Lower leg skin (tissue), 4 donors: ENCODE measurements at places on chromosomes 4 and X. TPM values are rescaled to one million over a fixed set of nuclear protein-coding genes. Genes with fewer than 3 reads are reported as not detected.

TNMD gene
- total RNA-seq, result 1.0 TPM

FBXL5 gene
- total RNA-seq, result 95.0 TPM

TMPRSS11B gene
- total RNA-seq, result not detected

AWAT2 gene
- 0.88 TPM for total RNA-seq

POF1B gene
- 625 TPM for total RNA-seq

S100P gene
- total RNA-seq, result 20.3 TPM

DNA sequence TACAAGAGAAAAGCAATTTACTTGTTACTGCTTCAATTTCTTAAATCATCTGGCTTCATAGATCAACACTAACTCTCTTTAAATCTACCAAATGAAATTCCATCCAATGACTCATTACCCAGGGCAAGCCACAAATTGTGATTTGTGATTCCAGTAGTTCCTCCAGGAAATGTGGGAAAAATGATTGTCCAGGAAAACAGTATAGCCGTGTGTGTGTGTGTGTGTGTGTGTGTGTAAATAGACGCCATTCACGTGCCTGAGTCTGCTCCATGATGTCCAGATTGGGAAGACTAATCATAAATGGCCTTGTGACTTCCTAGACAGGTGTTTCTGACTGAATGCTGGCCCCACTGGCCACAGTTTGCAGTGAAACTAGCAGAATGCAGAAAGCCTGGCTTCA is 121.3 kb downstream of the HS6ST2 start:
- no peak for DNase-seq

DNA sequence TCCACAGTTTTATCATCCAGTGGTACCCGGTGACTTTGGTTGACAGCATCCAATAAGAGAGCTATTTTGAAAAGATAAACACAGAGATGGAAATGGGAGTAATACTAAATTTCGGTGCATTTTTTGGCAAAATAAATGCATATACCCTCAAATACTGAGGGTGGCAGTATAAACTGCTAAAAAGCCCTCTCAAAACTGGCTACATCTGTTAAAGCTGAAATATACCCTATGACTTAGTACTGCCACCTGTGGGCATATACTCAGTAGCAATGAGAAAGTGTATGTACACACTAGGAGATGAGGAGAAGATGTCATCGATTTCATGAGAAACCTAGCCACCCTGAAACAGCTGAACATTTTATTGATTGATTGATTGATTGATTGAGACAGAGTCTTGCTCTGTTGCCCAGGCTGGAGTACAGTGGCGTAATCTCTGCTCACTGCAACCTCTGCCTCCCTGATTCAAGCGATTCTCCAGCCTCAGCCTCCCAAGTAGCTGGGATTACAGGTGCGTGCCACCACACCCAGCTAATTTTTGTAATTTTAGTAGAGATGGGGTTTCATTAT is 12.2 kb upstream of the TMEM128 start:
- no peak for DNase-seq

DNA sequence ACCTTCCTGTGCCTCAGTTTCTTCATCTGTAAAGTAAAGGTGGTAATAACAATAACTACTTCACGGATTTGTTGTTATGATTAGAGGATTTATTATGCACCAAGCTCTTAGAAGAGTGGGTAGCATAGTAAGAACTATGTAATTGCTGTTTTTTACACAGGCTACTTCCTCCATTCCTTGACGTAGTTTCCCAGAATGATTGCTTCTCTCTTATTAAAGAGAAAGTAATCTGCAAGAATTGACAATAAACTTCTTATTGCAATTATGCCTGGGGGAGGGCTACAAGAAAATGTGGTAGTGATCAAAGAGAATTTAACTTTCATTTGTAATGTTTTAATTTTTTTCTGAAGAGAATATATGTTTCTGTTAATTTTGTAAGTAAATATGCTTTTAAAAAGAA is 238.7 kb downstream of the GASK1B start:
- DNase-seq, result no peak

DNA sequence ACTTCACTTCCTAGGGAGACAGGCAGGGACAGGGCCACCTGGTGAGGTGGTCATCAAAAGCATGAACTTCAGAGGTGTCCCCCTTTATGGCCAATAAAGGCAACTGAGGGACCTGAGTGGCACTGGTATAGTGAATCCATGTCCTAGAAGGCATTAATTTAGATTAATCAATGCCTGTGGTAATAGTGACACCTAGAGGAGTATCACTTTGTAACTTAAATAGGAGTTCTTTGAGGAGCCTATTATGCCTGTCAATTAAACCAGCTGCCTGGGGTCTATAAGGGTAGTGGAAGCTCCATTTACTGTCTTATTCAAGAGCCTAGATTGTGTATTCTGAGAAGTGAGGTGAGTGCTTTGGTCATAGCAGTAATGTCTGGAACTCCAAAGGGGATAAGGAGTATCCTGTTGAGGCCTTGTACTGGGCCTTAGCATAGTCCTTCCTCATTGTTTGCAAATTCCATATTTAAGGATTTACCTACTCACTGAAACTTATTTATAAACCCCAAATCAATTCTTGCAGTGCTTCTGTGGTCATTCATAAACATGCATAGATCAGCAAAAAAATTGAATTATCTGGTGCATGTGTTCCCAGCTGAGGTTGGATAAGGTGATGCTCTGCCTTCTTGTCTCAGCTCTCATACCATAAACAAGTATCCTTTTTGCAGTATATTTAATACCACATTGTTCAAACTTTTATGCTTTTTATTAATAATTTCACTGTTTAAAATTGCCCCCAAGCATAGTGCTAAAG is 213.8 kb upstream of the RADX start:
- DNase-seq, result no peak

- no peak for DNase-seq
Measured at GRCh38 chr4:37597034-37597433, 89.1 kb downstream of the RELL1 start.

DNA sequence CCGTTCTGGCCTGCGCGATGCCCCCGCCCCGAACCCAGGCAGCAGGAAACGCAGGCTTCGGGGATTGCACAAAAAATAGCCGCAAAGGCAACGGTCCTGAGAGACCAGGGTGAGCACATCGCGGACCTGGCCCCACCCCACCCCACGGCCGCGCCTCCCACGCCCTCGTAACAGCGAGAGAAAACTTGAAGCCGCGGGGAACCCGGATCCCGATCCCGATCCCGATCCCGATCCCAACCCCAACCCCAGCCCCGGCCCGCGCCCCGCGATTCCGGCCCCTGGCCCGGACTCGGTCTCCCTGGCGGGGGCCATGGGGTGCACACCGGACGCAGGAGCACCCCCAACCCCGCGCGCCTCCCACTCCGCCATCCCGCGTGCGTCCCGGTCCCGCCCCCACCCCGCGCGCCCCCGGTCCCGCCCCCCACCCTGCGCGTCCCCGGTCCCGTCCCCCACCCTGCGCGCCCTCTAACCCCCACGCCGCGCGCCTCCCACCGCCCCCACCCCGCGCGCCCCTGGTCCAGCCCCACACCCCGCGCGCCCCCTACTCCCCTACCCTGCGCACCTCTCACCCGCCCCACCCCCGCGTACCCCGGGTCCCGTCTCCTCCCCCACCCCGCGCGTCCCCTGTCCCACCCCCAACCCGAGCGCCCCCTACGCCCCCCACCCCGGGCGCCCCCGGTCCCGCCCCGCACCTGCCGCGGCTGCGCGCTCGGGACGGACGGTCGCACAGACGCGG is 29.0 kb downstream of the NOP14 start:
- DNase-seq, result peak; percentile 96

GRCh38 chrX:103932133-103932532 is 30.3 kb upstream of the TMSB15B start:
- no peak for DNase-seq

DNA sequence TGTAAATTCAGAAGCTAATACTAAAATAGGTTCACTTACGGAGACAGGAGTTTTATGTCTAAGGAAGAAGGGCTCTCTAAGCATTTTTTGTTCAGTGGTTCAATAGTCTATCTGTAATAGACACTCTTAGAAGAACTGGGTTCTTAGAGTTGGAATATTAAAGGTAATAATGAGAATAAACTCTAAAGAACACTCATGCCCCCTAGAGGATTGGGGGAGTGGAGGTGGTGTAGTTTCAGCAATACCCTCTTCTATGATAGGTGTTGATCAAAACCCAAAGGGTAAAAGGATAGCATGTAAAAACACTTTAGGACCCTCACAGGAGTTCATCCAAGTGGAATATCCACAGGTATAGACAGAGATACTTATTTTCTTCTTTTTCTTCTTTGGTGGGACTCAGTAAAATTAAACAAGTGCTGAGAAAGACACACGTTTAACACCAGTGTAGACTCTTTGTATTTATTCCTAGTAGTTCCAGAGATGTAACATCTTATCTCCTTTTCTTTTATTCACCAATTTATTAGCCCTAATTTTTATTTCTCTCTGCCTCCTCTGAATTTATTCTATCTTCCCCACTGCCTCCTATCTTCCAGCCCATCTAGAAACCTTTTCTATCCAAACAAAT is 25.7 kb upstream of the MND1 start:
- DNase-seq, result no peak

DNA sequence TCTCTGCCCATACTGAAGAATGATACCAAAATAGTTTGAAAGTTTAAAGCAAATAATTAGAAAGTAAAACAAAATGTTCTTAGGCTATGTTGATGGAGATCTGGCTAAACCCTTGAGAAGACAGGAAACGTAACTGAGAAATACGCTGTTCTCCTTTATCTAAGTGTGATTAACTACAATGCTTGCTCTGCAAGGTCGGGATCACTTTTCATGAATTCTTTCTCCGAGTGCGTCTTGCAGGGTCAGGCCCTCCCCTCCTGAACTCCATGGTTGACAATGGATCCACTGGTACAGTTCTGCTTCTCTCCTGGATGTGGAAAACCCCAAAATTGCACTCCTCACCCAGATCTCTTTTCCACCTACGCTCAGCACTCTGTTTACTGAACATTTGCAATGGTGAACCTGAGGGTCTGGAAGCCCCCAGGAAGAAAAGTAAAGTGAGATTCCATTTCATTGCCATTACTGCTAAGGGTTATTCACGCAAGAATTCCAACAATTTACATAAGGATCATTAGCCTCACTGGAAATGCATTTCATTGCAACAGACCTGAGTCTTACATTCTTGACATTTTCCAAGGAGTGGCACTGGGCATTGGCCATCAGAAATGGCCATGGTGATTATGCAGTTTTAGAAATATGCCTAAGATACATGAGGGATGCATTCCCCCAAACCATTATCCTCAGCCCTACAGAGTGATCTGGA is 24.6 kb upstream of the WWC2 start:
- no peak for DNase-seq

GRCh38 chrX:129983575-129984110 is 1.2 kb downstream of the BCORL1 start:
- peak; percentile 85 for DNase-seq

- no peak for DNase-seq
Measured at GRCh38 chr4:84032372-84032771, 466.7 kb downstream of the NKX6-1 start.
